ENCODE measurements at places on chromosomes 4 and X.

DNA sequence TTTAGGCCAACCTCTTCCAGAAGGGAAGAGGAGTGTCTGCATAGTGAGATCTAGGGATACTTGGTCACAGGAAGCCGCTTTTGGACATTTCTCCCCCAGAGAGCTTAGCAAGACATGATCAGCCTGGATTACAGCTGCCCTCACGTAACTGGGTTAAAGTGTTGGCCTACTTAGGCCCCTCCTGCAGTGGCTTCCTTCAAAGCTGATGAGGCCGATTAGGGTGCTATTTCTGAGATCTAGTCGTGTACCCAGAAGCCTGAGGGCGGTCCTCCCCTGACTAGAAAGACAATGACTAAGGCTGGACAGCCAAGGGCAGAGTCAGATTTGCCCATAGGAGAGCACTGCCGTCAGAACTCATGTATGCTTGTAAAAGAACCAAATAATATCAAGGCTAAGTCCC, 135.0 kb downstream of the AMMECR1 start:
- no peak for DNase-seq

DNA sequence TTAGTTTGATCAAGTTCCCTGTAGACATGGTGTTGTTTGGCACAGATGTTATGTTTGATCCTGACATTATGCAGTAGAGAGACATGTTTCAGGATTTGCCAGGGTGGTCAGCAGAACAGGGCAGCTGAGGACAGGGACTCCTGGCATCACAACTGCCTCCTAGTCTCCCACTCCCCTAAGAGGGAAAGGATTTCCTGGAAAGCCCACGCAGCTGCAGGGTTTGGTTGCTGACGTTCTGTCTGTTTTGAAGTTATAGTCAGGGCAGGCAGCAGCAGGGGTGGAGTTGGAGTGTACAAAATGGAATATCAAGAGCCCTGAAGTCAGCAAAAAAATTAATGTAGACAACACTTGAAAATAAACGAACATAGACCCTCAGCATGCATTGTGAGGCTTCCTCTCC, 125.4 kb downstream of the CPE start:
- DNase-seq = no peak

DNA sequence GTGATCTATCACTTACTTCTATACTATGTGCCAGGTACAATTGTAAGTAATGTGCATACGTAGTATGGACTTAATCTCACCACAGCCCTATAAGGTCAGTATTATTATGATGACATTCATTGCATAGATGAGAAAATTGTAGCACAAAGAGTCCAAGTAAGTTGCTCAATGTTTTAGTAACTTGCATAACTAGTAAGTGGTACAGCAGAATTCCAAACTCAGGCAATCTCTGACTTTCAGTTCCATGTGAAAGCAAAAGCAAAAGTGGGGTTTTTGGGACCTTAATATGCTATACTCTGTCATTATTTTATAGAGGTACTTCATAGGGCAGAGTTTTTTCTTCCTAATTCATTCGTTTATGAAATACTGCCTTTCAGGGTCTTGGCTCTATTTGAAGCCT, 188.8 kb upstream of the VEGFC start:
- peak; percentile 28 for DNase-seq

GRCh38 chr4:140315019-140315418, 58.4 kb upstream of the SCOC start:
- DNase-seq = no peak

GRCh38 chrX:40298572-40299479, 201.1 kb upstream of the BCOR start:
- no peak for DNase-seq

DNA sequence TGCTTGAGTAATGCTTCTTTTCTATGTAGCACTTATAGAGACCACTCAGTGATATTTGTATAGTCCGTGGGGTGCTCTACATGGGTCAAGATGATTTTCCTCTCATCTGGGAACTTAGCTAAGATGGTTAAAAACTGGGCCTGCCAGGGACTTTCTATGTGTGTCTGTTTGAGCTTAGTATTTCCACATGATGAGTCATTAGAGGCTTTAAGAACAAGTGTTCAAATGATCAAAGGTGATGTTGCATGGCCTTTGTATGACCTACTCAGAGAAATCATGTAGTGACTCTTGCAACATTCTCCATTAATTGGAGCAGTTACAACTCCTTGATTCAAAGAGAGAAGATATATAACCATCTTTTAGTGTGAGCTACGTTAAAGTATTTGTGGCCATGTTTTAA, 1480.5 kb upstream of the IGFBP7 start:
- no peak for DNase-seq

DNA sequence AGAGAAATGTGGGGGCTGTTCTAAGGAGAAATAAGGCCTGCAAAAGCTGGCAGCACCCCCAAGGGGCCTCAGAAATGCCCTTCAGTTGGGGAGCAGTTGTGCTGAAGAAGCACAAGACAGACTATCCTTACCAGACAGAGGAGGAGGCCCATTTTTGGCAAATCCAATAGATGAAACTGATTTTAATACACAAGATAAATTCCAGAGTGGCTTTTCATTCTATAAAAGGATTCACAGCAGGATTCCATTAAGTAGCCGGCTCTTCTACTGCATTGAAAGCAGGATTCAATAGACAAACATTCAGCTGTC, 8.1 kb downstream of the SEPTIN6 start:
- DNase-seq = no peak

DNA sequence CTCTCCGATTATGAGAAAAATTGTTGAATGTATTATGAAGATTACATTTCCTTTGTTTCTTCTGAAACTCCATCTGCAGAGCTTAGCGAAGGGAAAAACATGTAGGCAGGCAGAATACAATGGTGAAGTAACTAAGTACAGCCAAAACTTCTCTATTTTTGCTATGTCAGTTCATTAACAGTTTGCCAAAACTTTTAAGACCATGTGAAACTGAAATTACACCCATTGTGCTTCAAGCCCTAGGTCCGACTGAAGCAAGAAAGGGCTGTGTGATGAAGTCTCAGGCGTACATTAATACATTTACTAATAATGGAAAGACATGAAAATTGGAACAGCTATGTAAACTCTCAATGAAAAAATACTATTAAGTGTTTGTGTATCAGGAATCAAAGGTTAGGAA, 398.0 kb downstream of the MAPK10 start:
- no peak for DNase-seq

GRCh38 chrX:28920153-28920943, 333.1 kb downstream of the IL1RAPL1 start:
- DNase-seq = no peak

GRCh38 chr4:39820186-39820585, 122.2 kb downstream of the UBE2K start:
- DNase-seq = no peak

DNA sequence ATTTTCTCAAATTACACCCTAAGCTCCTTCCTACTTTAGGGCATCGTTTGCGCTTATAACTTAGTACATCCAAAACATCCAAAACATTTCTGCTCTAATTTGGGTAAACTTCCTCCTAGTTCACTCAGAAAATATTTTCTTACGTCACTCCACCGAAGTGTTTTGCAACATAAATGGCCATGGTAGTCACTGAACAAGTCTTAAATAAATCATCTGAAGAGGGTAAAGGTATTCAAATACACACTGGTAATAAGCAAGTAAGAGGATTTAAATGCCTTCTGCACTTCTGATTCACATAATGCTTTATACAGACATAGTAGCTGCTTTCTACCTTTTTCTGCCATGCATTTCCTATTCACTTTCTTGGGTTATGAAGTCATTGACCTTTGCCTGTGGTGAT, 991.9 kb downstream of the NLGN4X start:
- no peak for DNase-seq

DNA sequence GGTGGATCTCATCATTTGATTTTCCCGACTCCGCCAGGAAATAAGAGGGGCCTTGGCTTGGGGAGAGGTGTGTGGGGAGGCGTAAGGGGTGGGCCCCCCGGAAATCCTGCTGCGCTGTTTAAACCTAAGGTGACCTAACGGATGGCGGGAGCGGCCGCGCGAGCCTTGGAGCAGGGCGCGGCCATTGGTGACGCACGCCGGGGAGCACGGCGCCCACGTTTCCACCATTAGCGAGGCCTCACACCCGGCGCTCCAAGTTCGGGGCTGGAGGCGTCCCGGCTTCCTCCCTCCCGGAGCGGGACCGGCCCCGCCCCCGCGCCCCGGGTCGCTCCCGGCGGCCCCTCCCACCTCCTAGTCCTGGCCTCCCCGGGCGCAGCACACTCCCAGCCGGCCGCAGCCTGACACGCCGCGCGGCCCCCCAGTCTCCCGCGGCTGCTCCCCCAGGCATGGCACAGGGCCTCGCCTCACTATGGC, at the start of gene SMS:
TSS of gene SMS (plus strand) at position 354 of the 474 bp plus-strand sequence. CDS start at position 470, 116 bp downstream.
- DNase-seq = peak; percentile 83

DNA sequence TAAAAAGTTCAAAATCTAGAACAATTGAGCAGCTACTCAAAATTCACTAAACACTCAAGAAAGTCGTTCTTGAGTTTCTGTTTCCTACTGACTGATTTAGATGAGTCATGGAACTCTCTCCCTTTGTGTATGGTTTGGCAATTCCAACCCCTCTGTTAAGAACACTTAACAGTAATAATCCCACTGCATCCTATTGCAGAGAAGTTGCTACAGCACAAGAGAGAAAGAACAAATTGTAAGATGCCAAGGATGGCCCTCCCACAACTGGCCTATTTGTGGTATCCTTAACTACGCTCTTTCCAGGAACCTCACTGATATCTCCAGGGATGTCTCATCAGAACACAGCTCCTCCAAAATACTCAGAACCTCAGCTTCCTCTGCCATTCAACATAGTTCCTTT, 701.8 kb upstream of the TENM3 start:
- no peak for DNase-seq

DNA sequence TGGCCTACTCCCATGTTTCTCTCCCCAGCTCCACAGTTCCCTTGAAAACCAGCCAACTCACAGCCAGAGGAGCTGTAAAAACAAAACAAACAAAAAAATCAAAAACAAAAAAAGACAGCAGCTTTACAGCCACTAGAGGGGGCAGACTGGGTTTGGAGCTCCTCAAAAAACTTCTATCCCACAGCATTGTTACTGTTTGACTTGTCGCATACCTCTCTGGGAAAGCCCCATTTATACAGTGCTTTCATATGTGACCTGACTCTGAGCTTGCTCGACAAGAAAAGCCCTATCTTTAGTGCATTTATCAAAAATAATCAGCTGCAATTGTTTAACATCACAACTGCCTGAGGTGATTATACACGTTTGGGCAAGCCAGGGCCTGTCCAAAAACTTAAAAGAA, 21.6 kb downstream of the TSPAN6 start:
- DNase-seq = peak; percentile 40

- DNase-seq = peak; percentile 72
Observed at GRCh38 chrX:111445485-111445884, 33.5 kb upstream of the DCX start.

- no peak for DNase-seq
Observed at GRCh38 chr4:138677748-138678147, 337.8 kb upstream of the NOCT start.

DNA sequence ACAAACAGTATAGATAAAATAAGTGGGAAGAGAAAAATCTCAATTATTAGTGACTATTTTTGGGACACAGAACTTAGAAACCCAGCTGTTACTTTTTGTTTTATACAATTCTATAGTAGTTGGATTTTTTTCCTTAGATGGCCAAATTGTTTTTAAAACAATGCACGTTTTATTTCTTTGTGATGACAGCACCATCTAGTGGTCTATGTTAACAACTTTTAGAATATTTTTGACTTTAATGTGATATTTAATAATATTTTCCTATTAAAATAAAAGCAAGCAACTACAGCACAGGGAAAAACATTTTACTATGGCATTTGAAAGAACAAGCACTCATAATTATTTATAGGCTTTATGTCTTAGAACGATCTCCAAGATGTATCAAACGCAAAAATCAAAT, 5.6 kb upstream of the SMIM31 start:
- DNase-seq = peak; percentile 51

DNA sequence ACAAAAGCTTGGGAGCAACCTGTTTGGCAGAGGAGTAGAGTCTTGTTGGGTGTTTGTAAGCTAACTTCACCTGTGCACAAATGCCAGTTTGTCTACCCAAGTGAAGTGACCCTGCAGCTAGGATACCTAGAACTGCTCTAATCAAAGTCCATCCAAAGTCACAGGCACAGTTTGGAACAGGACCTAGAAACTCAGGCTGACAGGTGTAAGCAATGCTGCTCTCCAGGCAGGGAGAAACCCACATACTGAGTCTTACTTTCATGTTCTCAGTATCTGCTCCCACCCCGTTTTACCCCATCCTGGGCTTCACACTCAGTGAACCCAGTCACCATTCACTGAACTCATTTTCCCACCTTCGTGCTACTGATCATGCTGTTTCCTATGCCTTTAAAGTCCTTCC, 40.3 kb downstream of the MAML3 start:
- no peak for DNase-seq

GRCh38 chrX:110561034-110561433, 202.4 kb downstream of the RTL9 start:
- no peak for DNase-seq

DNA sequence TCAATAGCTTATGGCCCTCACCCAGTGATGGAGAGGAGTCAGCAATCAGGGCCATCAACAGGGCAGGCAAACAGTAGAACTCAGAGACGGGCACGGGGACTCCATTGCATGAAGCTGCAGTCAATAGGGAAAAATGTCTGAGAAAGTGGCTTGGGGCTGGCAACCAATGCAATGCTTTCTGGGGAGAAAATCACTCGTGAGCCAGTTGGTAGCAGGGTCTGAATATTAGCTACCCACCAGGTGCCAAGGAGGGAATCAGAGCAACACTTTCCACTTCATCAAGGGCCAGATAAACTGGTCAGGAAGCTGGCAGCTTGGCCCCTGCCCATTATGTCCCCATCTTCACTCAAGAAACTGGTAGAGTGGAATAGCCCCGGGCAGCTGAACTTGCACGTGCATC, 80.7 kb downstream of the STARD8 start:
- no peak for DNase-seq

DNA sequence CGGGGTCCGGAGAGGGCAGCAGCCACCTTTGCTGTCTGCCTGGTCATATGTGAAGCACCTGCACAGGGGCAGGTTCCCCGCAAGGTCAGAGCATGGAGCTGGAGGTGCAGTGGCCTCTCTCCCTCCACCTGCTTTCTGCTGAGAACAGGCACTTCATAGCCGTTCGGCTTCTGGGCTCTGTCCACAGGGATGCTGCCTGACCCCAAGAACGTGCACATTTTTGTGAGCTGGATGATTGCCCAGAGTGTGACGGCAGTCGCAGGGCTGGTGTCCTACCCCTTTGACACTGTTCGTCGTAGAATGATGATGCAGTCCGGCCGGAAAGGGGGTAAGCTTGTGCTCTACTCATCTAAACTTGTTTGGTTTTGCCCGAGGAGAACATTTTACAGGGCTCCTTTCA, 2.5 kb downstream of the SLC25A4 start:
- no peak for DNase-seq

GRCh38 chr4:37475087-37475486, 211.1 kb downstream of the RELL1 start:
- no peak for DNase-seq

GRCh38 chrX:114582264-114582632, 1.6 kb upstream of the HTR2C start:
- no peak for DNase-seq
